ENCODE measurements at places on chromosomes 1 and 21.

DNA sequence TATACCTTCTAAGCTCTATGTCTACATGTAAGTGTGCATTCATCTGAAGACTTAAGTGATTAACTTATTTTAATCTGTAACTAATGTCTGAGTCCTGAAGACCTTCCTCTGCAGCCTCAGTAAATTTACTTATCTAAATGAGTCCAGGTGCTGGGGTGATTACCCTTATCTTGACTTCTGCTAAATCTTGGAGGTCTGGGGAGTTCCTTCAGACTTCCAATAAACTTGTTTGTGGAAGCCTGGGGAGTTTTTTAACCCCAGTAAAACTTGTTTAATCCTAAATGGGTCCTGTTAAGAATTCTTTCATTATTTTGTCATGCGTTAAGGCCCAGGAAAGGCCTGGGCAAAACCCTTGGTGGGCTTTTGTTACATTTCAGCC, 37.0 kb downstream of the RSPH1 start:
- DNase-seq: no peak

DNA sequence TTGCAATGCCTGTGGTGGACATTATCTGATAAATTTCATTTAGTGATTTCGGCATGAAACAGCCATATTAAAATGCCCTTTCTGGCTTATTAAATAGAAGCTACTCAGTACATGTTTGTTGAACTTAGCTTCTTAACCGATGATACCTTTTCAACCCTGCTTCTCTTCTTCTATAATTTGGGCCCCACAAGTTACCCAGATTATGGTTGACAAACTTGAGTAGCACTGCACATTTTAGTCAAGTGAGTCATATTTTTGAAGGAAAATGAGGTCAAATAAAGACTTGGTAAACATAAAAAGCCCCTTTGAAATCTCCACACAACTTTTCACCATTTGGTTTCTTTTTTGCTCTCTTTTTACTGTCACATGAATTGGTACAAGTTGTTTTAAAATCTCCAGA, 33.8 kb downstream of the GIPC2 start:
- DNase-seq: peak; percentile 33

DNA sequence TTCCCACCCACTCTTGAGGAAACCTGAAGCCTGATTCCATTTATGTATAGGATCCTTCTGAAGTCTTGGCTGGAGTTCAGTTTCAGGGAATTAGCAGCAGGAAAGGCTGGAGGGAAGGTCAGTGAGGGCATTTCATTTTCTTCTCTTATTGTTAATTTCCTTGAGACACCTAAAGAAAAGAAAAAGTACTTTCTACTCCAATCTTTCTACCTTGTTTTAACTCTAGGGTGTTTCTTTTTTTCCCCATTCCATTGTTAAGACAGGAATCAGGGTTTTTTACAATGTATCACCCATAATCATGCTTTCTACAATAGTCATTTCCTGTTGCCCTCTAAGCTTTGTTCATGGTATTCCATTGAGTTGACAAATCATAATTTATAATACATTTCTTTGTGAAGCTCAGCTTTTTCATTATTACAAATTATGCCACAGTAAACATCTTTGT, 27.4 kb downstream of the SNRPE start:
- DNase-seq: peak; percentile 75

DNA sequence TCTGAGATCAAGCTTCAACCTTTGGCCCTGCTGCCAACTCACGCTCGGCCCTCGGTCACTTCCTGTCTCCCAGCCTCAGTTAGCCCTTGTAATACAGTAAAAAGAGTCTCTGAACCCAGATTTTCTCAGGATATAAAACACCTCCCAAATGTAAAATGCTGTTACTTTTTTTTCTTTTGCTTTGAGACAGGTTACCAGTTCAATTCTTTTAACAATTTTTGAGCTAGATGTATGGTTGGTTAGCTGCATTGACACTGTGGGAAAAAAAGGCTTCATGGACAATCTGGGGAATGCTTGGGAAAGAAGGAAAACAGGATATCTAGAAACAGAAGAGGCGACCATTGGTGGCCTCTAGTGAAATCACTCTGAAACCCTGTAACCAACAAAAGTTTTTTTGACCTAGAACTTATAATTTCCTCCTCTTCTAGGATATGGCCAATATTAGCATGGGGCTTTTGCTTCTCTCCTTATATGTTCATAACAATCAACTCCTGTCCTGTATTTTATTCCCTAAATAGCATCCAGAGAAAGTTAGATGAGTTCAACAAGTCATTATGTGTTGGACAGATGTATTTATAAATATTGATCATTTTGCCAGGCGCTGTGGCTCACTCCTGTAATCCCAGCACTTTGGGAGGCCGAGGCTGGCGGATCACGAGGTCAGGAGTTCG, 1.3 kb downstream of the CMPK1 start:
- peak; percentile 1 for DNase-seq

DNA sequence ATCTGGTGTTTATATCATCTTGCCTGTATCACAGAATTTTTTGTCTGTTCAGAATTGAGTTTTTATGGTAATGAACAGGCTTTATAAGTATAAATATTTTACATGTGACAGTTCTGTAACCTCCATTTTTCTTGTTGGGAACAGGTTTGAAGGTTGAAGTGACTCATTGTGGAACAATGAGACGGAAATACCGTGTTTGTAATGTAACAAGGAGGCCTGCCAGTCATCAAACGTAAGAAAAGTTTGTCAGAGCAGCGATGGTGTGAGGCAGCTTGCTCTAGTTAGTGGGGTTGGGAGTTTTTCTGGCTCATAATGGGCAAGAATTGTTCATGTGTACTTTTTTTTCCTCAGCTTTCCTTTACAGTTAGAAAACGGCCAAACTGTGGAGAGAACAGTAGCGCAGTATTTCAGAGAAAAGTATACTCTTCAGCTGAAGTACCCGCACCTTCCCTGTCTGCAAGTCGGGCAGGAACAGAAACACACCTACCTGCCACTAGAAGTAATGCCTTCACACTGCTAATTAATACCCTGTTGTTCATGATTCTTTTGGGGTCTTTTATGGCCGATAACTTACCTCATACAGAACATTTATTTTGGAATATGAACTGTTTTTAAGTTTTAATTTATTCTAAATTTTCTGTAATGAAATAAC, 75.2 kb upstream of the TEKT2 start:
- DNase-seq: peak; percentile 61

GRCh38 chr1:71950579-71950978, 331.8 kb downstream of the NEGR1 start:
- no peak for DNase-seq

DNA sequence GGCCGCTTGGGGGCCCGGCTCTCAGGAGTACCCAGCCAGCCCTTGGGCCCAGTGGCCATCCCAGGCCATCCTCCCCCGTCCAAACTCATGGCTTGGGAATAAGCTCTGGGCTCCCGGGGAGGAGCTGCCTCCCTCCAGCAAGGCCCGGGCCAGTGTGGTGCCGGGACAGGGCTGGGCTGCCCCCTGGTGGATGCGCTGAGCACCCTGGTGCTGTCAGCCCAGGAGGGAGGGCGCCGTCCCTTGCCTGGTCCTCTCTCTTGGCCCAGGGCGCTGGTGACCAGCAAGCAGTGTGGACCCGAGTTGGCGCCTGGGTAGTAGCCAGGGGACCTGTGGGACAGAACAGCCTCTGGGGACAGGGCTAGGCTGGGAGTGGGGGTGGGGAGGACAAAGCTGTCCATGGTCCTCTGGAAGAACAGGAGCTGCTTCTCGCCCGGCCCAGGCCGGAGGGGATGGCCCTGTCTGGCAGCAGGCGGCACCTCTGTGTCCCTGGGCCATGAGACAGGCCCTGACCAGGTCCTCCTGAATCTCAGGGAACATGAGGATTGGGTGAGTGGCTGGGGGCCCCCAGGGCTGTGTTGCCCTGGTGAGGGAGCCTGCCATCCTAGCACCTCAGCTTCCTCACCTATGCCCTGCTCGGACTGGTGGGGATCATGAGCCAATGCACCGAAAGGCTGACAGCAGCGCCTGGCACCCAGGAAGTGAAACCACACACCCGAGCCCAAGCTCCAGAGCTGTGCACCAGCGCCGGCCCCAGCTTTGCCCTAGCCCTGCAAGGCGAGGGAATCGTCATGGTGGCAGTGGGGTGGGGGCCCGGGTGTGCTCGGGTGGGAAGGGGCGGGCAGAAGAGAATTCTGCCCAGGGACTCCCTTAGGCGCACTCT, 9.4 kb downstream of the MORN1 start:
- DNase-seq: peak; percentile 74

- DNase-seq: no peak
Observed at GRCh38 chr1:225479341-225479740, 51.5 kb upstream of the LBR start.

- no peak for DNase-seq
Observed at GRCh38 chr1:6588893-6589520, 9.2 kb downstream of the ZBTB48 start.

DNA sequence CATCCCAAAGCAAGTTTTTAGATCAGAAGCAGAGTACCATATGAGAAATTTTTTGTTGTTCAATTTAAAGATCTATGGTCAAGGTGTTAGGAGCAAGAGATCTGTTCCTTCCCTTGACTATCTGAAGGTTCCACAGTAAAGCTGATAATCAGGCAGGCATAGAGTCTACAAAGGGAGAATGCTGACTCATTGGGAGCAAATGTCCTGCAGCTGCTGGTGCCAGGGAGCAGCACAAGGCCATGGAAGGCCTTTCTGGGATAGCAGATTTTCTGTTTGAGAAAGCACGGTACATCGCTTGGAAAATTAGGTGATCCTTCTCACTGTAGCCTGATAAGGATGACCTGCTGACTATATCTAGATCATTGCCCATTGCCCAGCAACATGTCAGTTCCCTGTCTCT, 210.1 kb upstream of the C1orf87 start:
- no peak for DNase-seq

DNA sequence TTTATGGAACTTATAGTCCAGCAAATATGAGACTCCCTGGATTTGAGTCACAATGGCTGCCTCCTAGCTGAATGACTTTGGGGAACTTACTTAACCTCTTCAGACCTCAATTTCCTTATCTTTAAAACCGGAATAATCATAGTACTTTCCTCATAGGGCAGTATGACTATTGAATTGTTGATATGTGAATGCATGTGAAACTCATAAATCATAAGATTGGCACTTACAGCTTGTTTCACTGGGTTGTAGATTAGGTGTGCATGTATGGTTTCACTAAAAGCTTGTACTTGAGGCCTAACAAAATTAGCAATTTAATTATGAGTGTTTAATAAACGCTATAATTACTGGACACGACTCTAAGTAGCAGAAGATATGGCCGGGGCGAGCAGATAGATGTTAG, 72.5 kb downstream of the ST6GALNAC5 start:
- no peak for DNase-seq

DNA sequence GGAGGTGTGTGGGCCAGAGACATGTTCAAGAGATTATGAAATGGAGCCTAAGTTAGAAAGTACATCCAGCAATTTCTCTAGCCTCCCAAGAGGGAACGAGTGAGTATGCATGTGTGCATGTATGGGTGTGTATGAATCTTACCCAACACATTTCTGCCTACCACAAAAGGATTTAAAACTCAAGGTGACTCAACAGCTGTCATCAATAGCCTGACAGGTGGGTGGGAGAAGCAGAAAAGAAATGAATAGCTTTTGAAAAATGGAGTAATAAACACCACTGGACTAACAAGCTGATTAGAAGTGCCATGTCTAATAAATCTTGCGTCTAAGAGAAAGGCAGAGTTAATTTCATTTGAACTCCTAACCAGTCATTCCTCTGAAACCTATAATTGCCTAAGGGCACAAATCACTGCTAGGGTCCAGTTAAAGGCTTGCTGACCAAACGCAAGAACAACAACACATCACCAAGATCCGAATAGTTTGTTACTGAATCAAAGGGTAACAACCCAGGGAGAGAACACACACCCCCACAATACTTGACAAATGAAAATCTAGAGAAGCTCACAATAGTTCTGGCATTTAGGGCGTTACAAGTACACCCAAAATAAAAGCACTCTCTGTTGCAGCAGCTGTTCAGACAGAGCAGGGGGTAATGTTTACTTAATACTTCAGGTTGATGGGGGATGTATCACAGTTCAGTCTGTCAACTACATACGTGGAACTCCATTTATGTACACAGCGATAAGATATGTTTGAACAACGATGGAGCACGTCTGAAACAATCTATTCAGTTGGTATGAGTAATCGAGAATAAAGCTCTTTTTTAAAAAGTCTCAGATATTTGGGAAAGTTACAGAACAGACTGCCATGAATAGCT, 1.4 kb downstream of the KIAA0319L start:
- DNase-seq: peak; percentile 58

DNA sequence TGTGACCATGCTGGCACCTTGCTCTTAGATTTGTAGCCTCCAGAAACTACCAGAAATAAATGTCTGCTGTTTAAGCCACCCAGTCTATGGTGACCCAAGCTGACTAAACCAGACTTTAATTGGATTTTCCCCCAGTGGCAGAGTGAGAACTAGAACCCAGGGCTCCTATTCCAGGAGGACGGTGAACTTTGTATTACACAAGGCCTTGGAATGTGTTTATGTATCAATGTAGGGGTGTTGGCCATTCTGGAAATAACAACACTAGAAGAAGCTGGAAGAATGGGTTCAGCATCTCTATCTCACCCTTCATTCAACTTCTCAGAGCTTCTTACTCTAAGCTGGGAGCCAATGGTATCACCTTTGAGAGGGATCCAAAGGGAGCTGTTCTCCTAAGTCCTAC, 37.0 kb downstream of the ARHGEF11 start:
- DNase-seq: no peak

DNA sequence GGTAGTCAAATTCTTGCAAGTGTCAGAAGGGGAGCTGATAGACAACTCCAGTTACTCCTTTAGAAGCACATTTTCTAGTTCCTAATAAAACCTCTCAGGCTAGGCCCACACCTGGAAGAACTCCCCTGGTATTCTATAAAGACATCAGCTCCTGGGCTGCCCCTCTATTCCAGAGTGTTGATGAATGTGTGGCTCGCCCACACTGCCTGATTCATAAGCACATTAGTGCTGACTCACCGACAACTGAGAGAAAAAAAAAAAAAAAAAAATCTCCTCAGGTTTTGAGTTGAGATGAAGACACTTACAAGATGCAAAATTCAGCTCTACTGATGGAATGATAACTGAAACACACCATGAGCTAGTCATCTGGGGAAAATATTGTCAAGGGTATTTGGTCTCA, 188.1 kb downstream of the TNR start:
- DNase-seq: peak; percentile 9
